ENCODE measurements at places on chromosomes 7 and 10.

DNA sequence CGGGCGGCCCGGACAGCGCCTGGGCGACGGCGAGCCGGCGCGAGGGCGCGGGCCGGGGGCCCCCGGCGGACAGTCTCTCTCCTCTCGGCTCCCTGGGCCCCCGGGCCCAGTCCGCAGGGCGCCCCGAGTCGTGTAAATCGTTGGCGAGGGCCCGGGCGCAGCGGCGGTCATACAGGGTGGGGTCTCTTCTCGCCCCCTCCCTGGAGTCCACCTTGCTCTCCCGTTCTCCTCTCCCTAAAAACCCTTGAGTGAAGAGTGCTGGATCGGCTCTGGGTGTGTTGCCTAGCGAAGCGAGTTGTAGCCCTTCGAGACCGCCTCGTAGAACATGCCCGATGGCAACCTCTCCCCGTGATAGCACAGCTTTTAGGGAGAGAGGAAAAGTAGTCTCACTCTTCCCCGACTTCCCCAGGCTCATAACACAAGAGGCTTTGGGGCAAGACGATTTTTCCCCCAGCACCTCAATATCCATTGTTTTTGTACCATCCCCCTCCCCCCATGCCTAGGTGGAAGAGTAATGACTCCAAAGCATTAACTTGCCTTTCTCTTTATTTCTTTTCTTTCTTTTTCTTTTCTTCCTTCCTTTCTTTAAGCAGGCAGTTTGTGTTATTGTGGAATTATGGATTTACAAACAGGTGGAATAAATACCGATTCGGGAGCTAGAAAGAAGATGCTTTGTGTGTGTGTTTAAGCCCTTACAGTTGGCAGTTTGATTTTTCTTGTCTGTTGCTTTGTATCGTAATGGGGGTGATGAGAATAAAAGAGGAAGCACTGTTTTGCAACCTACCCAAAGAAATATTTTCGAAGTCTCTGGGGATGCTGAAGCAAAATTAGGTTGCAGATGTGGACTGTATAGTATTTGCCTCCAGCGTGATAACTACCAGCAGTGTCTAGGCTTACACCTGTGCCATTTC is 822 bp downstream of the SHOC2 start:
- no peak for DNase-seq

DNA sequence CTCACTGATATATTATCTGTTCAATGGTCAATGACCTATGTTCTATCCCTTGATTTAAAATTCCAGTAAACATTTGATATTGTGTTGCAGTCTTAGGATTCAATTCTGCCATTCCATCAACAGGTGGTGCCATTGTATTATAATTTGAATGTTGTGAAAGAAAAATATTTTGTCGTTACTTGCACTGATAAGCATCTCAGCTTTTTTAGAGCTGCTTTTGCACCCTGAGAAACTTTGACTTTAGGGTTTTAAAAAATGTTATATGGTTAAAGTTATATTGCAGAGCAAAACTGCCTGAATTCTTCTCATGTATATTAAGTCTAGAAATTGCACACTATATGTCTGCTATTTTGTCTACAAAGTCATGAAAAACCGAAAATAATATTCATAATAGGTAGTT is 18.8 kb upstream of the MINDY3 start:
- no peak for DNase-seq

GRCh38 chr10:101028446-101029337 is 2.2 kb downstream of the PDZD7 start:
- no peak for DNase-seq

DNA sequence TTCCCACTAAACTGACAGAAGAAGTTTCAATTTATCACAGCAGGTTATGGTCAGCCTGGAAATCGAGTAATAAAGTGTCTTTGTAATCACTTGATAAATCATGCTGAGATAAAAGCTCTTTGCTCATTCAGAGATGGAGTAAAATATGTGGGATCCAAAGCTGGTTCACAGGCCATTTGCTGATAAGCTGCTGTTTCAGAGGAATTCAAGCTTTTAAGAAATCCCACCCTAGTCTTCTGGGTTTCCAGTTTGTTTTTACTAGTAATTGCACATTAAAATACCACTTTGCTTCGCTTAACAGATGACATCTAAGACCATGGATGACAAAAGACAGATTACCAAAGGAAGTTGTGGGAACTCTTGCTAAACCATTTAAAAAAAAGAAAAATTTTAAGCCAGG is 37.4 kb upstream of the CDK6 start:
- DNase-seq = no peak

DNA sequence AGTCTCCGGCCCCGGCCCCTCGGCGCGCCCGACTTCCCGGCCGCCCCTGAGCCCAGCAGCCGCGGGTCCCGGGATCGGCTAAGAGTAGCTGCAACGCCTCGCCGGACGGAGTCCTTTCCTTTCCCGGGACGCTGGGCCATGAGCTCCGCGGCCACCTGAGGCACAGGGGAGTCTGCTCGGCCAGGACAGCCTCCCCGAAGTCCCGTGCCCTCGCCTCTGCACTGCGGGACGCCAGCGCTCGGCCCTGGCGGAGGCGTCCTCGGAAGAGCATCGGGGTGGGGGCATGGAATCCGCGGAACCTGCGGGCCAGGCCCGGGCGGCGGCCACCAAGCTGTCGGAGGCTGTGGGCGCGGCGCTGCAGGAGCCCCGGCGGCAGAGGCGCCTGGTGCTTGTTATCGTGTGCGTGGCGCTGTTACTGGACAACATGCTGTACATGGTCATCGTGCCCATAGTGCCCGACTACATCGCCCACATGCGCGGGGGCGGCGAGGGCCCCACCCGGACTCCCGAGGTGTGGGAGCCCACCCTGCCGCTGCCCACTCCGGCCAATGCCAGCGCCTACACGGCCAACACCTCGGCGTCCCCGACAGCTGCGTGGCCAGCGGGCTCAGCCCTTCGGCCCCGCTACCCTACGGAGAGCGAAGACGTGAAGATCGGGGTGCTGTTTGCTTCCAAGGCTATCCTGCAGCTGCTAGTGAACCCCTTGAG is 502 bp downstream of the SLC18A3 start:
- no peak for DNase-seq

DNA sequence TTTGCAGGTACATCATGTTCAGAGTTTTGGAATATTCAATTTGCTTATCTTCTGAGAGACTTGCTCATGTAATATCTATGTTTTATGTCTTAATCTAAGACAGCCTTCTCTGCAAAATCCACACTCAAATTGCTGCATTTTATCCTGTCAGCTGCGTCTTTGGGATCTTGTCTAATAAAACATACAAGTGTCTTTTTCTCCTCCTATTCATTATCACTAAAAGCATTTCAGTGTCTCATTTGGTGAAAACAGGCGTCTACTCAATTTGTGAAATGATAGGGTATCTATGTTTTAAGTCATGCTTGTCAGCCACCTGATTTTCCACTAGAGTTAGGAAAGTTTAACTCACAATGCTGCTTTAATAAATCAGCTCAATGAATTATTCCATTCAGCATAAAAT is 112.7 kb upstream of the LRRTM3 start:
- no peak for DNase-seq

DNA sequence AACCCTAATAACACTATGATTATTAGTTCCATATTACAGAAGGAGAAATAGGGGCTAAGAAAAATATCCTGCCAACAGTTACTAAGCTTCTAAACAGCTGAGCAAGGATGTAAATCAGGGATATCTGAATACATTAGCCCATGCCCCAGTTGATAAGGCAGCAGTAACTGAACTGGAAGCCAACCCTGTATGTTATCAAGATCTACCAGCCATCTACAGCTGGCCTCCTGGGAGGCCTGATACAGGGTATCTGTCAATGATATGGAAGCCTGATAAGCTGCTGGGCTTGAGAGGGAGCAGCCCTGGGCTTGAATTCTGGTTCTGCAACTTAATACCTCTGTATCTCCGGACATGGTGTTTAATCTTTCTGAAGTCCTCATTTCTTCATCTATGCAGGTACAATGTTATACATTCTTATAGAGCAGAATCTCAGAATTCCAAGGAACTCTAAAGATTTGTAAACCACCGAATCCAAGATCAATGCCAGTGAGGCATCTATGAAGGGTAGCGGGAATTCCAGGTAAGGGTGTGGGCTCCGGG is 37.9 kb upstream of the AFAP1L2 start:
- DNase-seq = no peak

- no peak for DNase-seq
Measured at GRCh38 chr7:30524545-30524944, 19.9 kb upstream of the GGCT start.

- DNase-seq = no peak
Measured at GRCh38 chr7:139769066-139769465, 8.7 kb downstream of the HIPK2 start.

GRCh38 chr7:112707655-112708054 is 82.5 kb downstream of the TMEM168 start:
- DNase-seq = no peak

GRCh38 chr10:126646110-126646509 is 24.4 kb downstream of the C10orf90 start:
- no peak for DNase-seq

DNA sequence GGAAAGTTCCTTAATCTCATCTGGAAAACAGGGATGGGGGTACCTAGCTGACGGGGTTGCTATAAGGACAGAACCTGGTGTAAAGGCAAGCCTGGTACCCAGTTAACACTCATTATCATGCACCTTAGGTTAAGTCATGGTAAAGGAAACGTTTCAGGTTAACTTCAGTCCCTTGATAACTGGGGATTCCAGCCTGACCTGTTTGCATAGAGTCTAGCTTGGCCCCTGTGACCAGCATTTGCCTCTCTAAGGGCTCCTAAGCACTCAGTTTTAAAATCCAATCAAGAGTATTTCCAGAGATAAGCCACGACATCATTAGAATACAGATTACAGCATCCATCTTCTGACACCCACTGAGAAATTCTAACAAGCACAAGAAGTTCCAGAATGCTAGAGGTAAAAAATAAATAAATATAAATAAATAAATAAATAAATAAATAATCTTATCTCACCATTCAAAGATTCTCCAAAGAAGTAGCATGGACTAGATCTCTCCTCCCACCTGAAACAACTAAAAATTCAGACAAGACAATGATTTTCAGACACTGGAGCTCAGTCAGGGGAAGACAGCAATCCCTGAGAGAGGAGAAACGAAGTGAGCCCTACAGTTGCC is 184.6 kb downstream of the KCNMA1 start:
- DNase-seq = no peak

- peak; percentile 69 for DNase-seq
Measured at GRCh38 chr10:133276435-133277201, at the start of gene ADAM8. ADAM8 (minus strand) TSS chr10:133276868; CDS start chr10:133276817, 51 bp downstream.

DNA sequence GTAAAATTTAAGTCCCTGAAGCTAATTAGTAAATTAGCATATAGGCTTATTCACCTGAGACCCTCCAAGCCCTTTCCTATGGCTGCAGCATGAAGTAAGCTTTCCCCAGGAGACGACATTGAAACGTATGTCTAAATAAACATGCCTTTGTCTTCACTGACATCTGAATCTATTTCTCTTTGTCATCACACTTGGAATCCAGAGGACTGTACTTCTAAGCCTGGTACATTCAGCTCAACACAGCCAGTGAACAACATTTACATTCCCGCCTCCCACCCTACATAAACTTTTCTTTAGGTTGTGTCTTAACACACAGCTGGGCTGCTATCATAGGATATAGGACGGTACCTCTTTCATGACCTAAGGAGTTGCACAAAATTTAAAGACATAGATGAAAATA is 414.4 kb downstream of the SFMBT2 start:
- no peak for DNase-seq

DNA sequence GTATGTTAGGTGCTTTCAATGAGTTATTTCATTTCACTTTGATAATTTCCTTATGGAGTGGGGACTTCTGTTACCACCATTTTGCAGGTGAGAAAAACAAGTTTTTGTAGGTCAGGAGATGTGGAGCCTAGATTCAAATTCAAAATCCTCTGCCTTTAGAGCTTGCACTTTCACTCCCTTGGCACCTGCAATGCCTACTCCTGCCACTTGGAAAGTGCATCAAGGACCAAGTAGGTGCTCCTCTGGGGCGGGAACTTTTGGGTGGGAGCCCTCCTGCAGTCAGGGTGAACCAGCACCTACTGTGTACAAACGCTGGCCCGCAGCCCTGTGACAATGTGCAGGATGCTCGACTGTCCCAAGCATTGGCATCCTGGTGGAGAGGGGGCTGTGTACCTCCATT is 199.0 kb downstream of the EMX2 start:
- no peak for DNase-seq

DNA sequence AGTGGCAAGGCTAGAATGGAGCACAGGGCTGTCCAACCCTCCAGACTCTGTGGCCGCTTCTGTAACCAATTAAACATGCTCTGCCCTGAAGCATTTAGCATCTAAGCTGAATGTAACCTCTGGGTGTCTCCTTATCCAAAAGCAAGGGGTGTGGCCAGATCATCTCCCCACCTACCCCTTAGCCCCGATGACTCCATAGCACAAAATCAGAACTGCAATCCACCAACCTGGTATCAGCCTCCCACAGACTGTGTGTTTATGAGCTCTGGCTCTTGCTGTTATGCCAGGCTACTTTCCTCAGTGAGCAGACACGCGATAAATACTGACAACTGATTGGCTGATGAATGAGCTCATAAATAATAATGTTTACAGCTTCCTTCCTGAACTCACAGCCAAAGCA is 3.2 kb downstream of the FRMD4A start:
- DNase-seq = no peak

DNA sequence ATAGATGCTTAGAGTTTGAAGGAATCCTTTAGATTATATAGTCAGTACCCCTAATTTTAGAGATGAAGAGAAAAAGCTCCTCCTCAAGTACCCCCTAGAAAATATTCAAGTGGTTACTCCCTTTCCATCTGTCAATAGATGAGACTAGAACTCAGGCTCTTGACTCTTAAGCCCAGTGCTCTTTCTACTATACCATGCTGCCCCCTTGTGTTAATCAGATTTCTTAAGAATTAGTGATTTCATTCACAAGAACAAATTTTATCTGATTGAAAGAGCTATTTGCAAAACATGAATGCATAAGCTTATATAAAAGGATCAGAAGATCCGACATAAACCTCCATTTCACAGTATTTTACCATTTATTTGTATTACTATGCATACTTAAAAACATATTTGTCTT is 179.3 kb downstream of the TFEC start:
- DNase-seq = no peak

DNA sequence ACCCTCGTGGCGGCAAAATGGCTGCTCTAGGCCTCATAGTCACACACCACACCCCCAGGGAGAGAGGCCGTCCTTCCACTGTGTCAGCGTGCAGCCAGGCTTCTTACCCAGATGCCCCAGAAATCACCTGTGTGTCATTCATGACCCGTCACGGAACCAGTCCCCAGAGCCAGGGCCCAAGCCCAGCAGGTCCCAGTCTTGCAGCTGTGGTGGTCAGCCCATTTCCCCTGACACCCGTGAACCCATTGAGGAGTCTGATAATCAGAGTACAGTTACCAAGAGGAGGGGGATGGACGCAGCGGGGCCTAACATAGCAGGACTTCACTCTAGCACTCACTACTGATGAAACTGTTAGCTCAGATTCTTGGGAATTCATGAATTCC is 112.1 kb downstream of the ACTR3B start:
- no peak for DNase-seq

DNA sequence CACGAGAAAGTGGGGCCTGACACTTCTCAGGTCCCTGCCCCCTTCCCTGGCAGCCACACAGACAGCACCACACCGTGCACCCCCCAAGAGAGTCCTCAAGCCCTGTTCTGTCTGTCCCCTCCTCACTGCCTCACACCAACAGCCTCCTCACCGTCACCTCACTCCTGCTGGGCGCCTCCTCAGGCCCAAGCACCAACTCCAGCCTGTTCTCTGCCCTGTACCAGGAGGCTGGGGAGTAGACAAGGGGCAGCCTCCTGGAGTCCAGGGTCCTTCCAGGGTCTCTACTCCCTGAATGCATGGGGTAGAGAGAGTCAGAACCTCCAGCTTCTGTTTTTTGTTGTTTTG is 26.9 kb upstream of the ELN start:
- DNase-seq = no peak

- no peak for DNase-seq
Measured at GRCh38 chr7:115229401-115230105, 307.7 kb downstream of the MDFIC start.

- DNase-seq = no peak
Measured at GRCh38 chr7:80890426-80891258, 28.2 kb downstream of the SEMA3C start.

Data from stimulated activated CD4-positive, alpha-beta T cell treated with anti-CD3 and anti-CD28 coated beads, Interleukin-4, amount 100 ng/mL, for 48 hours (primary cell).